T-cell (primary cell): ENCODE measurements at places on chromosomes 6 and 20.
A peak's percentile ranks its signal among the peaks of the same experiment; 100 is the strongest.

DNA sequence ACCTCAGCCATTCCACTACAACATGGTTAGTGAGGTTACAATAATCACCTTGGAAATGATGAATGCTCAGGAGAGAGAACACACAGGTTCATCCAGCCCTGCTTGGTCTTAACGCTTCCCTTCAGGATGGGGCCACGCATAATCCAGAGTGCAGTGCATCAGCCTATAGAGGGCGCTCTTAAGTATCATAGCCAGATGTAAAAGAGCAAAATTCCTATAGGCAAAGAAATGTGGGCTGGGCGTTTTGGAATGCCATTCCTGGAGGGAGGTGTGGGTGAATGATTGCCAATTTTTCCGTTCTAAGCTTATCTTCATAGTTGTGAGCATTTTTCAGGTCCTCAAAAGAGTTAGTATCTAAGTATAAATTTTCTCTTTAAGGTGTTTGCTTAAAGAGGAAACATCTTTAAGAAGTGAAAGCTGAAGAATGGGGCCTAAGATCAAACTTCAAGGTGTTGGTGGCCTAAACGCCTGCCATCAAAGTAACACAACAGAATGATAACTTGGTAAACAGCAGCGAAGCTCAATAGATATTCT, 1.8 kb downstream of the RIPOR2 start:
- H3K4me3 ChIP-seq = peak overlapping the region; percentile 93
- peaks cover 3% of the 10 kb centered on the region for H3K36me3 ChIP-seq
- H3K4me1 ChIP-seq = peaks cover 55% of the 10 kb centered on the region
- H3K27me3 ChIP-seq = no peaks in the 10 kb centered on the region

GRCh38 chr20:62832951-62833391, 16.1 kb downstream of the COL9A3 start:
- no peak for DNase-seq
- no peaks in the 10 kb centered on the region for H3K36me3 ChIP-seq
- peaks cover 37% of the 10 kb centered on the region for H3K27me3 ChIP-seq

DNA sequence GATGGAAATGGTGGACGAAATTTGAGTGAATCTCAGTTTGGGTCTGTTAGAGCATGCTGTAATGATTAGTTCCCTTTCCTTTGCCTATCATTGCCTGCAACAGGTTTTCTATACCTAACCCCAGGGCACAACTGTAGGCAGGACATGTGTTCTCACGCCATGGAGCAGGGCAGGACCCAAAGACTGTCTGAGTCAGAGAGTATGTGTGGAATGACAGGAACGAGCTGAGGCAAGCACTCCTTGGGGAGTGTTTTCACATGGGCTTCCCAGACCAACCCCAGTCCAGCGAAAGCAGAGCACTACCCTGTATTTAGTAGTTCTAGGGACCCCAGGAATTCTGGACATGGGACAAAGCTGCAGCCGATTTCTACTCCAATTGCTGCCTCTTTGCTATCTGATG, 234.2 kb downstream of the HACE1 start:
- no peak overlapping the region for H3K27ac ChIP-seq
- no peaks in the 10 kb centered on the region for H3K36me3 ChIP-seq
- no peaks in the 10 kb centered on the region for H3K27me3 ChIP-seq
- DNase-seq = no peak
- no peaks in the 10 kb centered on the region for H3K4me1 ChIP-seq

- H3K4me1 ChIP-seq = no peaks in the 10 kb centered on the region
- no peak overlapping the region for H3K27ac ChIP-seq
- no peak for DNase-seq
- H3K4me3 ChIP-seq = no peak overlapping the region
Observed at GRCh38 chr6:126955621-126956020, 162.8 kb upstream of the RSPO3 start.

DNA sequence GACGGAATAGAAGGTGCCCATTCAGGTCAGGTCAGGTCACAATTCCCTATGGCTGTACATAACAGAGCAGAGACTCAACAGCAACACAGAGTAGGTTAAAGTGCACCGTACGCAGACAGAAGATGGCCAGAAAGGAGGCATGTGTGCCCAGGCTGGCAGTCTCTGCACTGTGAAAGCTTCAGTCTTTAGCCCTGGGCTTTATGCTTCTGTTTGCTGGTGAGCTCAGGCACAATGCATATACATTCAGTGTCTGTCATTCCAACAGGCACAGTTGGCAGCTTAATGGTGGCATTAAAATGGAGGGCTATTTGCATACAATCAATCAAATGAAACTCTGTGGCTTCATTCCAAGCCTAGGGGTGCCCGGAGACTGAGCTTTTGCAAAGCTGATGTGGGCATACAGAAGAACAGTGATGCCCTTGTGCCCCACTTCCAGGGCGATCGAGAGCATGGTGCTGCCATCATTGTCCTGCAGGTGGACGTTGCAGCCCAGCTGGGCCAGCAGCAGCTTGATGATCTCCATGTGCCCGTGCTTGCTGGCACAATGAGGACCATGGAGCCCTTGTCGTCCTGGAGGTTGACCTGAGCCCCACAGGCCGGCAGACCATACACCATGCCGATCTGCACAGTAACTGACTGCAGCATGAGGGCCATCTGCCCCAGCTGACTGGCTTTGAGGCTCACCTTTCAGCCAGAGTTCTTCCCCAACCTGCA, 22.4 kb downstream of the TRMT6 start:
- no peak overlapping the region for H3K27ac ChIP-seq
- DNase-seq = no peak
- peaks cover 14% of the 10 kb centered on the region for H3K27me3 ChIP-seq
- H3K4me3 ChIP-seq = no peak overlapping the region
- no peaks in the 10 kb centered on the region for H3K4me1 ChIP-seq

DNA sequence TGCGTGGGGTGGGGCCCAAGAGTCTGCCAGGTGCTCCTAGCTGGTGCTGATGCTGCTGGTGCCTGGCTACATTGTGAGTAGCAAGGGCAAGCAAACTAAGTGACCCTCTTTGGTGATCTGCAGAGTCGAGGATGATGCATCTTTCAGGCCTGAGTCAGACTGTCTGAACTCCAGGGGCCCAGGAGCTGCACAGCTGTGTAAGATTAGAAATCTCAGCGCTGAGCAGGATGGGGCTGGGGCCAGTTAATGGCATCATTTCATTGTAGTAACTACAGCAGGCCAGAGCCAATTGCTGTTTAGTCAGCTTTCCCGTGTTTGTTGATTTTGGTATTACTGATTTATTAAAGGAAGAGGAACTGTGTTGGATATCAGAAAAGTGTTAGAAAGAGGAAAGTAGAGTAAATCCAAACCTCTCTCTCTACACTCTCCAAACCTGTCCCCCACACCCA, 365.2 kb downstream of the PAX1 start:
- H3K4me1 ChIP-seq = no peaks in the 10 kb centered on the region
- no peaks in the 10 kb centered on the region for H3K36me3 ChIP-seq
- H3K27me3 ChIP-seq = no peaks in the 10 kb centered on the region
- no peak for DNase-seq
- H3K4me3 ChIP-seq = no peak overlapping the region
- H3K27ac ChIP-seq = no peak overlapping the region

- no peak for DNase-seq
- no peaks in the 10 kb centered on the region for H3K36me3 ChIP-seq
- H3K27ac ChIP-seq = no peak overlapping the region
- H3K27me3 ChIP-seq = no peaks in the 10 kb centered on the region
- no peak overlapping the region for H3K4me3 ChIP-seq
- no peaks in the 10 kb centered on the region for H3K4me1 ChIP-seq
Observed at GRCh38 chr6:74250161-74250818, 554.3 kb downstream of the CD109 start.

DNA sequence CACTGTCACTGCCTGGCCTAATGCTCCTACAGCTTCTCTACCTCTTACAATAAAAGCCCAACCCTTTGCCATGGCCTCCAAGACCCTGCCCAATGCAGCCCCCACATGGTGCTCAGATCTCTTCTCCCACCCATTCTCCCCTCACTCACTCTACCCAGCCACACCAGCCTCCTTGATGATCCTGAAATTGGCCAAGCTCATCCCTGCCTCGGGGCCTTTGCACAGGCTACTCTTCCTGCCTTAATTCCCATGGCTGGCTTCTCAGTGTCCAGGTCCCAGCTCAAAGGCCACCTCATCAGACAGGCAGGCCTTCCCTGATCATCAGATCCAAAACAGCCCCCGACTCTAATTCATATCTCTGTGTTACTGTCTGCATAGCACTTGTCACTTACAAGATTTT, 25.6 kb downstream of the PREX1 start:
- no peaks in the 10 kb centered on the region for H3K4me1 ChIP-seq
- no peak for DNase-seq
- H3K27me3 ChIP-seq = no peaks in the 10 kb centered on the region
- no peak overlapping the region for H3K4me3 ChIP-seq
- no peaks in the 10 kb centered on the region for H3K36me3 ChIP-seq

DNA sequence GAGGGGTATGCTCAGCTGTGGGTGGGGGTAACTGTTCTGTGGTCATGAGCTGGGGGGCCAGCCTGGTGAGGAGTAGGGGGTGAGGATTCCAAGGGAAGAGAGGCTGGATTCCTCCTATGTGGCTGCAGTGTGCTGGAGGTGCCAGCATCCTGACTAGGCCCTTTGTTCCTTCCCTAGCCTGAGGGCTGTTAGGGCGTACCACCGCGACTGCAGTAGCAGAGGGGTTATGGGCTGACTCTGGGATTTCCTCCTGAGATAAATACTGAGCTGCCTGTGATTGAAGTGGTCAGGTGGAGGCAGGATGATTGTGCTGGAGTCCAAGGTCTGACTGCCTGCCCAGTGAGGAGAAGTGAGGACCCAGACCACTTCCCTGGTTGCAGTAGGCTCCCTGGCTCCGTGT, 205.3 kb downstream of the ADGRG6 start:
- no peak overlapping the region for H3K4me3 ChIP-seq
- H3K4me1 ChIP-seq = no peaks in the 10 kb centered on the region

DNA sequence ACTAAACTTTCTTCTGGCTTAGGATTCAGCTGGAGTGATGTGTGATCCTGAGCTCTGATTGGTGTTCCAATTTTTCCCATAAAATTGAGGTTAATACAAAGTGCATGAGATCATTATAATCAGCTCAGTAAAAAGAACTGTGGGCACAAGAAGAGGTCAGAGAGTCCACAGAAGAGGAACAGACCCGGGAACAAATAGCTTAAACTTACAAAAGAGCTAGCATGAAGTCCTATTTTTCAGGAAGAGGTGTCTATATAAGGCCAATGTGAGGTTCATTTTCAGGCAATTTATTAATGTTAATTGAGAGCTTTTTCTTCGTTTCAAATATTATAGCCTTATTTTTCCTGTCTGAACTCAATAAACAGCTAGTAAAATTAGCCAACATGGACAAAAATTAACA, 26.9 kb upstream of the STX11 start:
- H3K27me3 ChIP-seq = no peaks in the 10 kb centered on the region
- no peak overlapping the region for H3K27ac ChIP-seq
- no peaks in the 10 kb centered on the region for H3K4me1 ChIP-seq
- no peaks in the 10 kb centered on the region for H3K36me3 ChIP-seq
- H3K4me3 ChIP-seq = no peak overlapping the region

- DNase-seq = no peak
- no peak overlapping the region for H3K4me3 ChIP-seq
- H3K4me1 ChIP-seq = no peaks in the 10 kb centered on the region
- no peak overlapping the region for H3K27ac ChIP-seq
- H3K36me3 ChIP-seq = no peaks in the 10 kb centered on the region
Observed at GRCh38 chr6:166595949-166596348, 9.5 kb upstream of the RAMACL start.

DNA sequence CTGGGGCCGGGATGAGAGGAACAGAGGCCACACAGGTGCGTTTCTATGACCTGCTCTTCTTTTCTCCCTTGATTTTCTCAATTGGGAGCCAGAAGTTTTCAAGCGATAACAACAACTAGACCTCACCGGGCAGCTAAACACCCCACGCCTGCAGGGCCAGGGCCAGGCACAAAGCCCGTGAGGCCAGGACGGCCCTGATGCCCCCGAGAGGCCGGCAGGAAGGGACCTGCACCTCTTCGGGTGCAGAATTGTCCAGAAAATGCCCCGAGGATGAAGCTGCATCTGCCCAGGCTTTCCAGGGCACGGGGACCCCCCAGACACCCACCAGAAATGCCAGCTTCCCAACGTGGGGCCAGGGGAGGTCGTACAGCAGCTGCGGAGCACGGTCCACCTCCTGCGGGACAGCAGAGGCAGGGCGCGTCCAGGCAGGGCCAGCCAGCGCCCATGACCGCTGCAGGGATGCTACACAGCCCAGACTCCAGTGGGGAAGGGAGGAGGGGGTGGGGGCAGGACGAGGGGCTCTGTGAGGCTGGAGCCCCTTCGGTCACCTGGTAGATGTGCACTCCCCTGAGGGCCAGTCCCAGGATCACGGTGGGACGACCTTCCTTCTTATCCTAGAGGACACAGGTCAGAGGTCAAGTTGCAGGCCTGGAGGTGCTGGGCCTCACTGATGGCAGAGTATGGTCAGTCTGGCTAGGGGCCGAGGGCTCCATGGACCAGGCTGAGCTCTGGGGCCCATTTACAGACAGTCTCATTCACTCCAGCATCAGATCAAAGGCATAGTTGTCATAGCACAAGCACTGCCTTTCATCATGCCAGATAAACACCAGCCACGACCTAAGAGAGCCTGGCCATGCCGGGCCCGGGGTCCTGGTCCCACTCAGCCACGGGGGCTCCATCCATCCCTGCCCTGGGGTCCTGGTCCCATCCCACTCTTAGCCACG, 16.4 kb downstream of the FRMD1 start:
- H3K27me3 ChIP-seq = peaks cover 2% of the 10 kb centered on the region
- H3K4me3 ChIP-seq = no peak overlapping the region

DNA sequence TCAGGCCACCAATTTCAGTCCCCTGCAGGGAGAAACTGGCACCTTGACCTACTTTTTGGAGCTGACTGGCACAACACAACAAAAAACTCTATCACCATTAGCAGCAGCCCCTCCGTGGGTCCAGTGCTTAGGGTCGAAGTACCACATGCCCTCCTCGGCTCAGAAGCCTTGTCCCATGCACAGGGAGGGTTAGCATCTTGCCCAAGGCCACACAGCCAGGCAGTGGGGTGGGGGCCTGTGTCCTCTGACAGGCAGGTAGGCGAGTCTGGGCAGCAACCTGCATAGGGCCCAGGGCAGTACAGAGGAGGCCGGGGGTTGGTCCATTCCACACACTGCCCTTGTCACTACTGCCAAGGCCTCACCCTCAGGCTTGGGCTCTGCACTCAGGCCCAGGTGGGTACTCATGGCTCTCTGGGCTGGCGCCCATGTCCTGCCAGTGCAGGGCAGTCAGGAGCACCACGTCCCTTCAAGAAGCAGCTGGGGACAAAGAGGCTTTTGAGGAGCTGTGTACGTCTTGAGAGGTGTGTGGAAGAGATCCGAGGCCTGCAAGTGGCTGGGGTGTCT, 53.6 kb downstream of the PYGB start:
- DNase-seq = no peak
- no peaks in the 10 kb centered on the region for H3K27me3 ChIP-seq
- peaks cover 26% of the 10 kb centered on the region for H3K36me3 ChIP-seq
- no peak overlapping the region for H3K27ac ChIP-seq
